ENCODE measurements at places on chromosomes 12 and 14. TPM values are rescaled to one million over a fixed set of nuclear protein-coding genes. Genes with fewer than 3 reads are reported as not detected.

Gene WSCD2
- not detected for total RNA-seq

Gene NDUFA12
- 95.3 TPM for total RNA-seq

Gene INSM2
- not detected for total RNA-seq

Gene MRPL51
- total RNA-seq, result 163 TPM

Gene RDH16
- total RNA-seq, result 0.14 TPM

Gene CELA1
- not detected for total RNA-seq

Gene DENND5B
- total RNA-seq, result 6.7 TPM

Gene AQP6
- total RNA-seq, result under 0.01 TPM

Gene EML5
- under 0.01 TPM for total RNA-seq

Gene LUM
- 1,464 TPM for total RNA-seq

Gene GPR162
- 3.0 TPM for total RNA-seq

Gene KIAA0586
- 10.7 TPM for total RNA-seq

Gene RNU4-1
- under 0.01 TPM for total RNA-seq

Gene PPFIA2
- total RNA-seq, result 2.2 TPM

Gene WSB2
- 144 TPM for total RNA-seq

Gene CLEC14A
- total RNA-seq, result 3.6 TPM

Gene CYP46A1
- under 0.01 TPM for total RNA-seq

Gene PKP2
- 0.55 TPM for total RNA-seq

Gene TOMM20L
- total RNA-seq, result not detected

Gene MAP1LC3B2
- 0.28 TPM for total RNA-seq

Gene POTEM
- total RNA-seq, result not detected

Gene TC2N
- 0.65 TPM for total RNA-seq

Gene MEG3
- 145 TPM for total RNA-seq

Gene NEUROD4
- total RNA-seq, result not detected

Gene WNT5B
- total RNA-seq, result 14.7 TPM

Gene ADAMTS20
- under 0.01 TPM for total RNA-seq

Gene CMA1
- not detected for total RNA-seq

Gene ACVRL1
- total RNA-seq, result 19.8 TPM

Gene RD3L
- not detected for total RNA-seq

Gene NDUFA9
- 31.7 TPM for total RNA-seq

Gene TDRD9
- 0.37 TPM for total RNA-seq

Gene ATG101
- 101 TPM for total RNA-seq

Gene TAS2R8
- not detected for total RNA-seq

Gene CAPZA3
- total RNA-seq, result 0.14 TPM

Gene CCDC60
- total RNA-seq, result not detected

Gene AKAP3
- total RNA-seq, result 1.5 TPM

Gene ACOT6
- not detected for total RNA-seq

Gene GDF11
- total RNA-seq, result 2.8 TPM

Gene OR11G2
- not detected for total RNA-seq

Gene OR6C2
- not detected for total RNA-seq

Gene ATP5F1B
- total RNA-seq, result 504 TPM

Gene AMHR2
- not detected for total RNA-seq

Gene NEDD8
- total RNA-seq, result 226 TPM

Gene NELL2
- total RNA-seq, result not detected

Gene SLC8A3
- 0.18 TPM for total RNA-seq

Data from smooth muscle cell of bladder (primary cell).